ENCODE measurements at places on chromosomes 3 and 15. TPM values are rescaled to one million over a fixed set of nuclear protein-coding genes. Genes with fewer than 3 reads are reported as not detected.

DNA sequence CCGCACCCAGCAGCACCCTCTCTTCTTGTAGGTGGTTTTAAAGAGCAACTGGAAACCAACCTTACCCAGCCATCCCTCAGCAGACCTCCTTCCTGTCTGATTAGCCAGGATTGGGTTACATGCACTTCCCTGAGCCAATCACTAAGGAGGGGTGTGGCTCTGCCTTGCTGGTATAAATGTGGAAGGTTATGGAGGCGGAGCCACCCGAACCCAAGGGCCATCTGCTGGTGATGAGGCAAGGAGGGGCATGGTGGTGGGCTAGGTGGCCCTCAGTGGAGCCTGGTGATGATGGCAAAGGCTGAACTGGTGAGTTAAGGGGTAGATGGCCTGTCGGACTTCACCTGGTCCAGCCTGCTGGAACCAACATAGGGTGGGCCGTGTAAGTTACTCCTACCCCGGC is 39.8 kb downstream of the CCDC33 start:
- no peak for DNase-seq

GRCh38 chr15:42035435-42035761 is 14.6 kb upstream of the PLA2G4E start:
- DNase-seq: no peak

DNA sequence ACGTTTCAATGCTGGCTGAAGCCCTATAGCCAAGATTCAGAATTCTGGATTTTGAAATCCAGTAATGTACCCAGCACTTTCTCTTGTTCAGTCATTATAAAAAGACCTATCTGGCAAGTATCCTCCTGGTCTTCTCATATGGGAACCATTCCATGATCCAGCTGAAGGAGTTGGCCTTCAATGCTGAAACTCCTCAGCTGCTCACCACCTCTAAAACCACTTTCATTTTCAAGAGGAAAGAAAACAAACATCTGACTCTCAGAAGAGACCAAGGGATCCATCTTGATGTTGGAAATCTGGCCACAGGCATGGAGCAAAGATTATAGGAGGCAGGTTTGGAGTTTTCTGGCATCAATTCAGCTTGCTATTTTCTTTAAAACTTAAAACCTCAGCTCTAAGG is 235.4 kb downstream of the FMN1 start:
- peak; percentile 40 for DNase-seq

GLDN gene
- polyA plus RNA-seq: not detected

GRCh38 chr15:40872791-40873693 is 992 bp downstream of the RHOV start:
- no peak for DNase-seq

- no peak for DNase-seq
Observed at GRCh38 chr3:142115867-142116668, 33.3 kb downstream of the TFDP2 start.

- DNase-seq: peak; percentile 68
Observed at GRCh38 chr15:60358935-60359682, 38.7 kb downstream of the ANXA2 start.

GRCh38 chr3:126963261-126964190 is 19.4 kb upstream of the PLXNA1 start:
- DNase-seq: no peak

DNA sequence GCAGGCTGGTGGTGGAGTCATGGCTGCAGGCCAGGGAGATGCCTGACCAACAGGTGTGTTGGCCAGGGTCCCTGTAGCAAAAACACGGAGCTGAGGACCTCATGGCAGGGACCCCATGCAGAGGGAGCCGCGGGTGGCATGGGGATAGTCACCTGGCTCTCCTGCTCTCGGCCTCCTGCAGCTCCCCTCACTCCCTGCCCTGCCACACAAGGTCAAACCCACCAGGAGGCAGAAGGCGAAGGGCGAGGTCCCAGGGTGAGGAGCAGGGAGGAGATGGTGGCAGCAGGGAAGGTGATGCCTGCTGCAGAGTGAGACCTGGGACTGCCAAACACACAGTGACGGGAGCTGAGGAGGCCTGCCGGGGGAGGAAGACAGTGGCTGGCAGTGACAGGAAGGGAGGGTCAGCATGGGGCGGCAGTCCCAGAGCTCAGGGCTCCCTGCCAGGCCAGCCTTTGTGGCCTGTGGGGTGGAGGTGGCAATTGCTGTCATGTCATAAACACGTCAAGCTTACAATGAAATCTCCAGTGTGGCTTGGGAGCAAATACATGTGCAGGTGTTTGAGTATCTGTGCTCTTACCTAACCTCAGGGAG is 144.3 kb downstream of the TJP1 start:
- DNase-seq: no peak

GRCh38 chr3:181860235-181860634 is 148.5 kb downstream of the SOX2 start:
- DNase-seq: no peak

DNA sequence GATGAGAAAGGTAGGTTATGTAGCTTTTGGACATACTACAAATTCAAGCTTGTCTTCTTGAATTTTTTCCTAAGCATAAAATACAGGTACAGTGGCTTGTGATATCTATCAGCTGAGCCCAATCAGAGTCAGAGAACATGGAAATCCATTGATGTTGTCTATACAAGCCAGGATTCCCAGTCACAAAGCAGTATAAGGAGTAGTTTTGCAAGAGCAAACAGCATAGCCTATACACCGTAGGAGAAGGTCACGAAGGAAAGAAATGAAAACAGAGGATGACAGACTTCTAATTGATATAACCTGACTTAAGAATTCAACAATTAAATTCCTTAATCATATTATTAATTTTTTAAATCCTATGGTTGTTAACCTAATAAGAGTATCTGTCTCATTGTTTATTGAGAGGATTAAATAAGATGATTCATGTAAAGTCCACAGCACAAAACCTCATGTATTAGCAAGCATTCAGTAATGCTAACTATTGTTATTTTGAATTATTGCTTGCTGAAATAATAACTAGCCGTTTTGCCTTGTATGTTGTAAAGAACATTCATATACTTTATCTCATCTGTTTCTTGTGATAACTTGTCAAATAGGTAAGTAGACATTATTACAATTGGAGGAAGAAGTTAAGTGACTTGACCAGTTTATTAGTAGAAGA is 276.6 kb upstream of the ZPLD1 start:
- DNase-seq: no peak

- DNase-seq: no peak
Observed at GRCh38 chr3:65951836-65952505, 86.7 kb downstream of the MAGI1 start.

GRCh38 chr3:12472000-12472610 is 12.2 kb upstream of the TSEN2 start:
- DNase-seq: no peak

- no peak for DNase-seq
Observed at GRCh38 chr3:39937315-39937714, 127.9 kb downstream of the MYRIP start.

DNA sequence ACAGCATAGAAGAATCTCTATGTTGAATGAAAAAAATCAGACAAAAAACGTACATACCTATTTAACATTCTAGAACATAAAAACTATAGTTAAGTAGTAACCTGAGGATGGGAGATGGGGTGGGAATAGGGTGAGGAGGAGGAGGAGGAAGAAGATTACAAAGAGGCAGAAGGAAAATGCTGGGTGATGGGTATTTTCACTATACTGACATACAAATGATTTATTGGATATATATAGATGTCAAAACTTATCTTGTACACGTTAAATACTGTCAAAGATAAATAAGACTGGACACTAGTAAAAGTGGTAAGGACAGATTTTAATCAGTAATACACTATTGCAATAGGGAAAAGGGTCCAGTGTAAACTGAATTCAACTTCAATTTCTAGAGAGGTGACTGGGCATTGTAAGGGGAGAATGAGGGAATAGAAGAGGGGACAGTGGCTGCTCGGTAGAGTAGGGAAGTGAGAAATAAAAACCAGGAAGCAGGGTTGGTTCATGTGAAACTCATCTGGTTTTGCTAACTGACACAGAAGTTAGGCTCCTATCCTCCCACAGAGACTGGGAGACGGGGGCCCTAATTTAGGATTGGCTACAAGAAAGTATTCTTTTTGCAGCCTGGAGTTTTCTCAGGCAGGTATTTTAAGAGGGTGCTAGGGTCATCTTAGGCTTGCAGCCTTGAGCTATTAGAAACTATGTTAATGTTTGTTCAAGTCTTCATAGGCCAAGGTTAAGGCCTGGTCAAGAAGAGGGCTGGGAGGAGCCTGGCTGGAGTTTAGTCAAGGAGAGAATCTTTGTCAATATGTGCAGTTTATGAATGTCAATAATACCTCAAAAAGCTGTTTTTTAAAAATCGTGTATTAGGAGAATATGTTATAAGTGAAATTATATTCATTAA is 15.0 kb upstream of the C15orf61 start:
- DNase-seq: no peak

DNA sequence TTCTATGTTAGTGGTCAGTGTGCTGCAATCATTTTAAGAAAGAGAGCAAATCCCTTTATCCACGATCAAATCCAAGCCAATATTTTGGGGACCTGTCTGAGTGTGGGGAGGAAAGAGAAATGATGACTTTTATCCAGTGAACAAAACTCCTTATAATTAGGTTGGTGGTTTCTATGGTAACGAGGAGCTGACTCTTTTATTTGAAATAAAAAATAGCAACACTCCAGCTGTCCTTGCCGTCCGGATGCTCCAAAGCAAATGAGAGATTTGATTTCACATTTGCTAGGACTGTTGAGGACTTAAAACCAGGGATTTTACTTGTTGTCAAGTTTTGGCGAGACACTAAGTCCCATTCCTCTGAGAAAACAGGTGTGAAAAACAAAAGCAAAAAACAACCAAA is 154.0 kb upstream of the PRICKLE2 start:
- no peak for DNase-seq

DNA sequence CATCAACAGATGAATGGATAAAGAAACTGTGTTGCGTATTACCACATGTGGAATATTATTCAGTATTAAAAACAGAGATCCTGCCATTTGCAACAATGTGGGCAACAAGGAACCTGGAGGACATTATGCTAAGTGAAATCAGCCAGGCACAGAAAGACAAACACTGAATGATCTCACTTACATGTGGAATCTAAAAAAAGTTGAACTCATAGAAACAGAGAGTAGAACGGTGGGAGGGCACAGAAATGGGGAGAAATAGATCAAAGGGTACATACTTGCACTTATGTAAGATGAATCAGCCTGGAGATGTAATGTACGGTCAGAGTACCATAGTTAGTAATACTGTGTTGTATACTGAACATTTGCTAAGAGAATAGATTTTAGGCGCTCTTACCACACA is 29.8 kb upstream of the MUC13 start:
- no peak for DNase-seq

COL7A1 gene
- 41.3 TPM for polyA plus RNA-seq

GRCh38 chr3:129245141-129245540 is 4.3 kb upstream of the COPG1 start:
- DNase-seq: no peak

GRCh38 chr15:101397521-101398003 is 91.9 kb downstream of the PCSK6 start:
- no peak for DNase-seq

- DNase-seq: no peak
Observed at GRCh38 chr3:191414286-191414685, 46.7 kb upstream of the PYDC2 start.

- DNase-seq: no peak
Observed at GRCh38 chr3:81782585-81782984, 21.1 kb upstream of the GBE1 start.

HYAL1 gene
- 4.3 TPM for polyA plus RNA-seq

LTF gene
- not detected for polyA plus RNA-seq

- no peak for DNase-seq
Observed at GRCh38 chr3:117885011-117885441, 1149.6 kb downstream of the IGSF11 start.

DNA sequence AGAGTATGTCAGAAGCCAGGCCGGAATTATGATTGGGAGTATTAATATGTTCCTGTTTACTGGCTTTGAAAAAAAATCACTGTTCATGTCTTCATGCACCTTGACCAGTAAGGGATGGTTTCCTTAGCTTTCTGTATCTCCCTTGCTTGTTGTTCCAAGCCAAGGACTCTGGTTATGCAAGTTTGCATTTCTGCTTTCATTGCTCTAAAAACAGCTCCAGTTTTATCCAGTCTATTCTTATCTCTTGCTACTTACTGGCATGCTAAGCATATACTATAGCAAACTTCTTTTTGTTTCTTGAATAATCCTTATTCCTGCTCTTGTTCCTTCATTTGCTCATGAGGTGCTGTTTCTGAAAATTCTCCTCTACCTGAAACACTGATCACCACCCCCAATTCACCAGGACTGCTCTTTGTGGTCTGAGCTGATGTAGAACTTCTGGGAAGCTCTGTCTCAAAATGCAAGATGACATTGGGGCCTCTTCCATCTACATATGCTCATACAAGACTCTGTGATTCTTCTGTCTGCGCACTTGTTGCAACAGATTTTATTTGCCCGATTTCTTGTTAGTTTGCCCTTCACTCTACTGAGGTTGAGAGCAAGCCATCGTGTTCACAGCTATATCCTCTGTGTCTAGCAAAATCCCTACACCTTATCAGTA is 173.0 kb downstream of the EBLN2 start:
- no peak for DNase-seq

BFSP2 gene
- polyA plus RNA-seq: not detected

EMC7 gene
- polyA plus RNA-seq: 116 TPM

DNA sequence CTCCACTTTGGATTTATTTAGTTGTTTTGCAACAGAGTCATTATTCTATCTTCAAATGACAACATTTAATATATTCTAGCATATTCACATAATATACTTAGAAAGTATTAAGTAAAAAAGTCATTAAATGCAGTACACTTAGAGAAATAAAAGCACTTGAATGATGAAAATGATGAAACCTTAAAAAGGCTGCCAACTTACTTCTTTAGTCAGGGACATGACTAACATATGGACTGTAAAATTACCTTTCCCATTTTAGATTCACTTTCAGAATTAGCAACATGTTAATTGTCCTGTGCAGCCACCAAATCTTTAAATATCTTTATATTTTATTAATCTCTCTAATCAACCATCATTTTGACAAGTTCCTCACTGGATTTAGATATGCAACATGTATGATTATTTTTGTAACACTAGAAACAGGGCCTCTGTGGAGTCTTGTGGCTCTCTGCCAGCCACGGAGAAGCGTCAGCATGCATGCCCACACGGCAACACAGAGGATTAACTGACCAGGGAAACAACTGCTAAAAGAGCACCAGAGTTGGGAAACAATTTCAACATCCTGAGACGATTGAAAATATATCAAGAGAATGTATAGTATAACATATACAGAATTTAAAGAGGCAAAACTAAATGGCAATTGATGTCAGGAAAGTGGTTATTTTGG is 95.7 kb downstream of the ANO10 start:
- no peak for DNase-seq

- DNase-seq: no peak
Observed at GRCh38 chr3:69011096-69011730, 2.3 kb downstream of the EOGT start.

SCN11A gene
- polyA plus RNA-seq: 0.51 TPM

DNA sequence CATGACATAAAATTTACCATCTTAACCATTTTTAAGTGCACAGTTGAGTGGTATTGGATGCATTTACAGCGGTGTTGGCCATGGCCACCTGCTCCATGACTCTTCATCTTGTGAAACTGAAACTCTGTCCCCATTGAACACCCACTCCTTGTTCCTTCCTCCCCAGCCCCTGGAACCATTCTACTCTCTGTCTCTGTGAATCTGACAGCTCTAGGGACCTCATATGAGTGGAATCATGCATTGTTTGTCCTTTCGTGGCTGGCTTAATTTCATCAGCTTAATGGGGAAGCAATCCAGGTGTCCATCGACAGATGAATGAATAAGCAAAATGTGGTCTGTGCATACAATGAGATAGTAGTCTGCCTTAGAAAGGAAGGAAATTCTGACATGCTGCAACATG is 42.5 kb downstream of the PLXNA1 start:
- DNase-seq: no peak

Measured in cardiac muscle cell (in vitro differentiated cells and primary cell).